Stimulated activated CD4-positive, alpha-beta T cell treated with anti-CD3 and anti-CD28 coated beads, TNF-alpha, amount 100 ng/mL, for 4 hours (primary cell): ENCODE measurements at places on chromosomes 1 and 21.

GRCh38 chr1:183810121-183810520 lies 5.2 kb downstream of the RGL1 start:
- no peak for DNase-seq

- DNase-seq, result no peak
These were observed 2.5 kb upstream of the PCBP3 start for GRCh38 chr21:45640888-45641479.

DNA sequence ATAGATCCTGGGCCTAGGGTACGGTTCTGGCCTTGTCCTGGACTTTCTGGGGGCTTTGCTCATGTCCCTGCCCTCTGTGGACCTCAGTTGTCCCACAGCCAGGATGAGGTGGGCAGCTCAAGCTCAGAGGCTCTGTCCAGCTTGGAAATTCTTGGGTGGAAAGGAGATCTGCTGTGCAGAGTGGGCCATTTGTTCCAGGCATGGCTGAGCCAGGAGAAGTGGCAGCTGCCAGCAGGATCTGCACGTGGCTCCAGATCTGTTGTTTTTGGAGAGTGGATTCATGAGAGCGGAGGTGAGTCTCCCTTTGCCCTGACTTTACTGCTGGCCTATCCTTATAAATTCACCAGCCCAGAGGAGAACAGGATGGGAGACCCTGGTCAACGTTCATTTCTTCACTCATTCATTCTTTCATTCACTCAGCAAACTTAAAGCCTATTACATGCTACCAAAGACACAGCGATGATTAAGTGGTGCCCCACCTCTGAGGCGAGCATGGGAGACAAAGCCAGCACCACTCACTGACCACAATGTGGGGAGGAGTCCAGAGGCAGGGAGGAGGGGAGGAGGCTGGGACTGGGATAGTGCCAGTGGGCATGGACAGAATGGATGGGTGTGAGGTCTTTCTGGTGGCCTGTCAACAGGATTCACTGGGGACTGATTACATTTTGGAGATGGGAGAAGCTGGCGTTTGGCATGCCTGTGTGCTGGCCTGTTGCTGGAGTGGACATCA lies 205.1 kb downstream of the TRABD2B start:
- no peak for DNase-seq

DNA sequence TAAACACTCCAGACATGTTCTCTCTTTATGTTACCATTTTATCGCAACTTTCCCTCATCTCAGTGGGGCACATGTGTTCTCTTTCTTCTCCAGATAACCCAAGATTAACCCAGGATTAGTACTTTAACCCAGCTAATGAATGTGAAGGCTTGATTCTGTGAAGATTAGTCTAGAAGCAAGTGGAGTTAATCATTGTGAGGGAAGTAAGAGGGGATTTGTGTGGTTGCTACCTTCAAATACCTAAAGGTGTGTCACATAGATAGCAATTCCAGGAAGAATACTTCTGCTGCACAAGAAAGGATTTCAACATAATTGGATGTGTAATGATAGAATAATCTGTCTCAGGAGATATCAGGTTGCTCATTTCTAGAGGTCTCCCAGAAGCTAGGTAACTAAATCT lies 327.1 kb downstream of the PBX1 start:
- DNase-seq, result no peak

- DNase-seq, result no peak
These were observed 3.2 kb downstream of the RCAN3 start for GRCh38 chr1:24505816-24506215.

GRCh38 chr1:77412820-77413530 lies 131.2 kb downstream of the AK5 start:
- DNase-seq, result no peak

DNA sequence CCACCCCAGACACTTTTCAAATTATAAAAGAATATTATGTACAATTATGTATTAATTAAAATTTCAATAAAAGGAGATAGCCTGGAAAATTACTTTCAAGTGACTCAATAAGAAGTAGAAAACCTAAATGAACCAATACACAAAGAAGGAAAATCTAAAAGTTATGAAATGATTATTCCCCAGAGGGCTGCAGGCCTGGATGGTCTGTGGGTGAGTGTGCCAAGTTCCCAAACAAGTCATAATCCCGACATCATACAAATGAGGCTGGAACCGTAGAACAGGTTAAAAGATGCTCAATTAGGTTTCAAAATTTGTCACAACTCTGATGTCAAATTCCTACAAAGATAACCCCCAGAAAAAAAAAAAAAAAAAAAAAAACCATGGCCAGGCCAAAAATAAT lies 12.7 kb downstream of the SPATC1L start:
- DNase-seq, result no peak

DNA sequence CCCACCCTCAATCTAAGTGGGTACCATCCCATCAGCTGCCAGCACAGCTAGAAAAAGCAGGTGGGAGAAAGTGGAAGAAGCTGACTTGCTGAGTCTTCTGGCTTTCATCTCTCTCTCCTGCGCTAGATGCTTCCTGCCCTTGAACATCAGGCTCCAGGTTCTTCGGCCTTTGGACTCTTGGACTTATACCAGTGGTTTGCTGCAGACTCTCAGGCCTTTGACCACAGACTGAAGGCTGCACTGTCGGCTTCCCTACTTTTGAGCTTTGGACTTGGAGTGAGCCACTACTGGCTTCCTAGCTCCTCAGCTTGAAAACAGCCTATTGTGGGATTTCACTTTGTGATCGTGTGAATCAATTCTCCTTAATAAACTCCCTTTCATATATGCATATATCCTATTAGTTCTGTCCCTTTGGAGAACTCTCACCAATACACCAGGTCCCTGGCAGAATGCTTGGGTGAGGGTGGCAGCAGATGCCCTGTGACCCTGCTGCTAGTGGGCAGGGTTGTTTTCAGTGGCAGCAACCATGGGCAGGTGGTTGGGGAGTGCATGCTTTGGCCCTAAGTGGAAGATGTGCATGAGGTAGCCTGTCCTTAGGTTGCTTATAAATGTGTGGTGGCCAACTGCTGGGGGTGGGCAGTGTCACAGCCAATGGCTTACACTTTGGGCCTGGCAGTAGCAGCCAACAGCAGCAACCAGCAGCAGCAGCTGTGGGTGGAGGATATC lies 10.8 kb upstream of the ADAM30 start:
- no peak for DNase-seq

- DNase-seq, result no peak
These were observed 119.7 kb upstream of the WNT4 start for GRCh38 chr1:22262583-22262982.

DNA sequence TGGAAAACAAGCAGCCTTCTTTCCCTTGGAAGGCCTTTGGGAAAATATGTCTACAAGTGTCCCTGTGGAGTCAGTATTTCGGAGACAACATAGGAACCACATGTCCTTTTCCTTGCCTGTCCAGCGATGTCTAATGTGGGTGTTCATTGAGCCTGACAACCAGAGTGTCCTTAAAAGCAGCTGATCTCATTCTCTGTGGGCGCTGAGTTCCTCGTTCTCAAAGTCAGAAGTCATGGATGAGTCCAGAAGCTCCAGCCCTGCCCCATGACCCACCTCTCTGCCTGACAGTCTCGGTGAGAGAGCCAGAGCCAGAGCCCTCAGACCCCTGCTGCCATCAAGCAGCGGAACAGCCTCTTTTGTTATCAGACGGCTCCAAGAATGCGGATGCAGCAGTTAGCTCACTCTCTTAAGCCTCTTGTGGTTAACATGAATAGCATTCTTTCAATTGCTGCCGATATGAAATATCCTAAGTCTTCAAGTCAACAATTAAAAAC lies 329.2 kb downstream of the TGFB2 start:
- DNase-seq, result no peak

GRCh38 chr1:50527249-50527986 lies 104.2 kb upstream of the DMRTA2 start:
- DNase-seq, result no peak

DNA sequence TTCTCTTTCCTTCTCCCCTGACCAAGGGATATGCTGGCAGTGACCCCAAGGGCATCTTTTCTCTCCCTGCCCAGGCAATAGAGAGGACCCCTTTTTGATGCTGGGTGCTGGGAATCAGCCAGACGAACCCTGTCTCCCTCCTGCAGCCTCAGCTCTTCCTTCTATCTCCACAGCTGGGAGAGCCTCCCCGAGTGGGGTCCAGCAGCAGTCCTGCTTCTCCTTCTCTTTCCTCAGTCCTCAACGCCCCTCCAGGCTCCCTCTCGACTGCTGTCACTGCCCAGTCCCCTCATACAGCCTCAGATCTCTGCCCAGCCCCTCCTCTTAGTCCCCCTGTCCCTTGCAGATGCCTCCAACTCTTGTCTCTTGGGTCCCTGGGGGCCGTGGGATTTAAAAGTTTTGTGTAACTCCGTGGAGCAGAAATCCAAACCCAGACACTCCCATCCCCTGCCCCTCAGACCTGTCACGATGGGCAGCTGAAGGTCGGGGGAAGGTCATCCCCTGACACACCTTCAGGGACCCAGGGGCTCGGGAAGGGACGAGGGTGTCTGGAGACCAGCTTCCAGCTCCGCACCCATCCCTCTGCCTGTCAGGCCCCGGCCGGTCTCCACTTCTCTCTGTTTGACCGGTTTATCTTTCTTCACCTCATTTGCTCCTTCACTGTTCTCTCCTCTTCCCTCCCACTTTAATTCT lies 5.8 kb upstream of the ETV3L start:
- no peak for DNase-seq

GRCh38 chr1:241717975-241718374 lies 65.9 kb downstream of the WDR64 start:
- DNase-seq, result no peak

GRCh38 chr1:97254731-97255463 lies 533.3 kb downstream of the PTBP2 start:
- no peak for DNase-seq

- DNase-seq, result no peak
These were observed 50.7 kb downstream of the WNT9A start for GRCh38 chr1:227896710-227897655.

DNA sequence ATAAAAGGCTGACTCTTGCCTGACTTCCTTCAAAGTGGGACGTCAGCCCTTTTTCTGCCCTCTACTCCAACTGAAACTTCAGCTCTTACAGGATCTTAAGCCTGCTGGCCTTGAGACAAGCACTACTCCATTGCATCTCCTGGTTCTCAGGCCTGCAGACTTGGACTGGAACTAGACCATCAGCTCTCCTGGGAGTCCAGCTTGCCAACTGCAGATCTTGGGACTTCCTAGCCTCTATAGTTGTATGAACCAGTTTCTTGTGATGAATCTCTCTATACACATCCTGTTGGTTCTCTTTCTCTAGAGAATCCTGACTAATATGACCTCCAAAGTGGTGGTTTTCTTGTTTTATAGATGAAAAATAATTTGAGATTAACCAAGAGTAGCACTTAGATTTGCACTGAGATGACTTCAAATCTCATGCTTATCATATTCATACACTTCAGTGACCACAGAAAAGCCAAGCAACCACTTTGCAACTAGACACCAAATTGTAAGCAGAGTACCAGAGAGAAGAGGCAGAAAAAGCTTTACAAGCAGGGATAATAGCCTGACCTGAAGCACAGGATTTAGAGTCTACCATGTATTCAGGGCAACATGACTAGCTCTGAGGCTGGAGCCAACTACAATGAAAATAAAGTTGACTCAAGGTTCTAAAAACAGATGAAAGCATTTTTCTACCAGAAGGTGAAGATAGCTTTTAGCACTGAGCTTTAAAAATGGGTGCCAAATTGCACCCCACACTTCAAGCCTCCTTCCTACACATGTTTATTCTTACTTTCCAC lies 661.3 kb upstream of the USP24 start:
- no peak for DNase-seq

GRCh38 chr1:47326271-47326670 lies 7.3 kb upstream of the CMPK1 start:
- no peak for DNase-seq

DNA sequence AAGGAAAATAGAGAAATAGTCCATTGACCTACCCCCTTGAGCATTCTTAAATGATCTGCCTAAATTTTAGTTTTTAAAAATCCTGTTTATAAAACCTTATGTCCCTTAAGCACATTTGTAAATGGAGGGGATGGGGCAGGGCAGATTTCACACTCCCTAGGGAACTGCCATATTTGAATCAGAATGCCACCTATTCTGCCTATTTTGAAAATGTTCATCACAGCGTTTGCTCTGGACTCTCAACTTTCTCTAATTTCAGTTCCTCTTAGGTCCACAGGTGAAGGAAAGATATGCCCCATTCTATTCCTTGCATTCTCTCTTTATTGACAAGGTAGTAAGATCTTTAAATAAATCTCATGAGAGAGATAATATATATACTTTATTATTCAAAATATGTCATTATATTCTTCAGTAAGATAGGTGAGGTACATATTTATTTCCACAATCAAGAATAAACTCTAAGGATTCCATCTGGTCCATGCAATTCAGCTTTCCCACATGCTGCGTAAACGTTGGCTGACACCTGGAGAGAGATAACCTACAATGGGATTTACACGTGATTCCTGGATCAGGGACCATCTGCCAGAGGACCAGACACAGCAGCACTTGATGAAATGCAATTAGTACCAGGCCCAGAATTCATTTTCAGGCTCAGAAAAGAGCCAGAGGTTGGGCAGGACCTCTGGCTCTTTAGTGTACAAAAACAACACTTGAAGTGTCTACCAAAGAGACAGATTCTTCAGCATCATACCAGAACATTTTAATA lies 1.2 kb upstream of the LPGAT1 start:
- DNase-seq, result no peak

DNA sequence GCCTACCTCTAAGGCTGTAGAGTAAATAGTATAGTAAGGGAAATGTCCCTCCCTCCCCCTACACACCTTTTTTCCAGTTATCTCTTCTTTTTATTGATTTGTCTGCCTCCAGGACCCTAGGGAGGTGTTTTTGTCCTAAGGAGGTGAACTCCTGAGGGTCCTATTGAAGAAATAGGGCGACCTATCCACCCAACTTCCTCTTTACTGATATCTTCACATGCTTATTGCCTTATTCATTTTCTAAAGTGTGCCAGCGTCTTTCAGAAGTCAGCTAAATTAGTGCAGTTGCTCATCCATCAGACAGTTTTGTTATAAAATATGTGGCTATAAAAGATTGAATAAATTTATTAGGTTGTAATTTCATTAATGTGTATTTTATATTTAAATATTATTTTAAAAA lies 5.9 kb downstream of the BACH1 start:
- DNase-seq, result no peak

- no peak for DNase-seq
These were observed 3.8 kb downstream of the EFNA3 start for GRCh38 chr1:155082301-155083051.

DNA sequence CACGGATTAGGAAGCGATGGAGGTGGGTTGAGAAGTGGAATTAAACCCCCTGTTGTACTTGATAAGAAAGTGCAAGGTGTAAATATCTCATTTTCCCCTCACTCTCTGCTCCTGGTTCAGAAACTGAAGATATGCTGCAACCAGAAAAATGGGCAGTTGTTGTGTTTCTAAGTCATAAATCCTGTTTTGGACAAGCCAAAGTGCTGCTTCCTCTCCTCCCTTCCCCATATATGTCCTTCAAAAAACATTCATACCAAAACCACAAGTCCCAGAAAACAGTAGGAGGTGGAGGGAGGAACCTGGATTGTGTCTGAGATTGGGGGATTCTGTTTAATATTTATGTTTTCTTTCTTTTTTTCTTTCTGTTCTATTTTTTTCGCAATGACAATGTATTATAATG lies 13.6 kb upstream of the ZNF362 start:
- DNase-seq, result no peak

DNA sequence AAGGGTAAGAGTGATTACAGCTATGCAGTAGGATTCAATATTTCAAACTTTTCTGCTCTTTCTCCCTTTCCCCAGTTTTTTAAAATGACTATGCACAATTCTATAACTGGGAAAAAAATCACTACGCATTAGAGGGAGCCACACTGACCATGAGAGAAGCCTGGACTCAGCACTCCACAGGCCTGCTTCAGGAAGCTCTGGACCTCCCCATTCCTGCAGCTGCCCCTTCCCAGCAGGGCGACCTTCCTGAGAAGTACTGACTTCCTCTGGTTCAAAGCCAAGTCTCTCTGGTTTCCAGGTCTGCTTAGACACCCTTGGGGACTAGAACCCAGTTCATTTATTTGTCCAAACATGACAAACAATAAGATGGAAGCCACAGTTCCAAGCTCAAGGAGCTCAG lies 42.0 kb upstream of the CLSTN1 start:
- no peak for DNase-seq
